ENCODE measurements at places on chromosomes 11 and 22.

GRCh38 chr22:45435544-45436139 is 22.1 kb downstream of the RIBC2 start:
- peak; percentile 39 for DNase-seq

DNA sequence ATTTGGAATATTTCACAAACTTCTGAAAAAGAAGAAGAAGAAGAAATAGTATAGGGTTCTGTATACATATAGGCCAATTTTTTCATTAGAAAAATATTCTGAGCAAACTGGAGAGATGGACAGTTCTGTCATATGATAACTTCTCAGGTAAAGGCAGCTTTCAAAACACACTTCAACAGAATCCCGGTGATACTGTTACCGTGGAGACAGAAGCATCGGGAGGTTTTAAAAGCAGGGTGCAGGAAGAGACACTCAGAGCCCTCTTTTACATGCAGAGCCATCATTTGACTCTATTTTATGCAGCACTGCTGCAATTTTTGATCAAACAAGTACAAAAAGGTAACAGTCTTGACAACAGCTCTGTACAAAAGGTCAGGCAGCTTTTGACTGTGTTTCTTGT is 1785.4 kb downstream of the LRRC4C start:
- DNase-seq: no peak

GRCh38 chr11:132988411-132988810 is 543.9 kb downstream of the OPCML start:
- no peak for DNase-seq

DNA sequence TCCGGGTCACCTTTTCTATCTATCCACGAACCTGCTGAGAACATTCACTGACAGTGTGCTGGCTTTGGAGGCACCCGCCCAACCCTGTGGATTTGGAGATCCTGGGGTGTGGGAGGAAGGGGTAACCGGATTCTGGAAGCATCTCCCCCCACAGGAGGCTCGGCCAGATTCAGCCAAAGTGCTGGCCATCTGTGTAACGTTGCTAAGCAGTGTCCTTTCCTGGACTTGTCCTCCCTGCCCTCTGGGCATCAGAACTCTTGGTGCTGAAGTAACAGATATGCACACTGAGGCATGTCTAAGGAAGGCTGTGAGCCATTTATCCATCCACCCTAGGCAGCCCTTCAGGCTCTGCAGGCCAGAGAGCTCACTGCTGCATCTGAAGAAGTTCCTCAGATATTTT is 85.7 kb downstream of the SNX19 start:
- DNase-seq: no peak

GRCh38 chr11:76085270-76085669 is 121.0 kb downstream of the WNT11 start:
- DNase-seq: no peak

- no peak for DNase-seq
Measured at GRCh38 chr22:39936523-39937145, 23.6 kb upstream of the TMA7B start.

DNA sequence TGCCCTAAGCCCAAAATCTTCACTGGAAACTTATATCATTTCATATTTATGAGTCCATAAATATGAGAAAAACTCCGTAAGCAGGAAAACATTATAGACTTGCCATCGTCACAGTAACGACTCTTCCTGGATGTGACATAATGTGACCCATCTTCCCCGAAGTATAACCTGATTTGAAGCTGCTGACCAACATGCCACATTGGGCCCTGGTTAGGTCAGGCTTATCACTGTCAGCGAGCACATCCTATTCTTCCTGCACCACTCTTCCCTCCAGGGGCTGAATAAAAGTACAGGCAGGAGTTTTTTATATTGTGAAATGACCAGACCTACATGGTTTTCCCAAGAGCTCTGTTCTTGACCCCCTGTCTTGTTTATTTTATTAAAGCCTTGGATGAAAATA is 12.1 kb upstream of the BLID start:
- no peak for DNase-seq

- DNase-seq: no peak
Measured at GRCh38 chr11:134882141-134882540, 470.1 kb upstream of the B3GAT1 start.

DNA sequence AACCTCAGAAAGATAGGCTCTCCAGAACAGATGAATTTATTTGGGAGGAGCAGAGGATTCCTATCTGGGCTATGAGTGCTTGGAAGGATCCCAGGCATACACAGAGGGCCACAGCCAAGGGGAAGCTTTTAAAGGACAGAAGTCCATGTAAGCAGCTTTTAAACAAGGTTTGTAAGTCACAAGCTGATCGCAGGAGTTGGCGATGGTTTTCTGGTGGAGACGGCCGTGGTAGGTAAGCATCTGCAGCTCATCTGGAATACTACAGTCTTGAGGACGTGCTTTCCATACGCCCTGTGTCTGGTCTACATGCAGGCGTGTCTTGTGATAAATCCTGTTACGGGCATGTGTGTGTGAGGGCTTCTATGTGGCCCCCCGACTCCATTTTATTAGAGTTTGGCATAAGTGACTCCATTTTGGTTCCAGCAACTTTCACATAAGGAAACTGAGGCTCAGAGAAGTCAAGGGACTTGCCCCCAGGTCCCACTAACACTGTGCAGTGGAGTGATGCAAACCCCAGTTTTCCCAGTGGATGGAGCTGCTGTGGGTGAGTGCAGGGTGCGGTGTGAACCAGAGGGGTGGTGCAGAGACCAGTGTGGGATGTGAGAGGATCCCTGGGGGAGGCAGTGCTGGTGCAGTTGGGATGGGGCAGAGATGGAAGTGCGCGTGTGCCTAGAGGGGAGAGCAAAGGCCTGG is 11.8 kb upstream of the ACY3 start:
- DNase-seq: no peak

DNA sequence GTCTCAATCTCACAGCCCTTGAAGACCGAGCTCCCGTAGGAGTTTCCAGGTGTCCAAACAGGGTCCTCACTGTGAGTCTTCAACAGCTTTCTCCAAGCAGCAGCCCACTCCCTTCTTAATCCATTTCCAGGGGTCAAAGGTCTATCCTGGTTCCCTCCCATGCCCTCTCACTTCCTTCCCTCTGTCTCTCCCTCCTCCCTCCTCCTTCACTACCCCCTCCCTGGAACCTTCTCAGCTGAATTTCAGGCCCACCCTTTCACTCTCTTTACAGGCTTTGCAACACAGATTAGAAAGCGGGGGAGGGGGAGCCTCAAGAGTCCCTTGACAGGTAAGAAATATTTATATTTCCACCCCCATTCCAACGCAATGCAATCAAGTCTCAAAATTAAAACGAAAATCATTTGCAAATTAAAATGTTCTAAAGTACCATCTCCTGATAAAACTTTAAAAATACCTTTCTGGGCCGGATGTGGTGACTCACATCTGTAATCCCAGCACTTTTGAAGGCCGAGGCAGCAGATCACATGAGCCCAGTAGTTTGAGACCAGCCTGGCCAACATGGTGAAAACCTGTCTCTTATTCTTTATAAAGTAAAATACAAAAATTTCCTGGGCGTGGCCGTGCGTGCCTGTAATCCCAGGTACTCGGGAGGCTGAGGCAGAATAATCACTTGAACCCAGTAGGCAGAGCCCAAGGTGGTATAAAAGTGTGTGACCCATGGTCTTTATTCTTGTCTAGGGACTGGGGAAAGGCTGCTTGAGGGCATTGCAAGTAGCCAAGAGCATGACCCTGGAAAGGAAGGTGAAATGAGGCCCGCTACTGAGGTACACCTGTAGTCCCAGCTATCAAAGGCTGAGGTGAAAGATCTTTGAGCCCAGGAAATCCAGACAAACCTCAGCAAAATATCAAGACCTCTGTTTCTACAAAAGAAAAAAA is 865 bp upstream of the ZNF280A start:
- DNase-seq: no peak

- no peak for DNase-seq
Measured at GRCh38 chr11:43928721-43929120, 13.7 kb upstream of the C11orf96 start.

GRCh38 chr11:9834291-9834690 is 170.4 kb downstream of the SWAP70 start:
- DNase-seq: no peak

GRCh38 chr22:45503816-45504372 is 1.2 kb downstream of the FBLN1 start:
- DNase-seq: no peak

GRCh38 chr11:132311703-132312102 is 941.3 kb downstream of the NTM start:
- DNase-seq: no peak

DNA sequence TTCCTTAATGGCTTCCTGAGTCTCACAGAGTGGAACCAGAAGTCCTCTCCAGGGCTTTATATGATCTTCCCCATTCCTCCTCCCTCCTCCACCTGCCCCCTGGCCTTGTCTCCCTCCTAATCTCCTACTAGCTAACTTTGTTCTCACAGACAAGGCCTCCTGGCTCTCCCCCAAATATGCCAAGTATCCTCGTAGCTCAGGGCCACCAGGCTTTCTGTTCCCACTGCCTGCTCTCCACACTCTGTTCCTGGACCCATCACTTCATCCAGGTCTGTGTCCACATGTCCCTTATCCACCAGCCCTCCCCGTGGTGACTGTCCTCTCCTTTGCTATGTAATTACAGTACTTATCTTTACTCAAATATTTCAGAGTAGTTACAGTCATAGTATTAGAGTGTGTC is 23.2 kb upstream of the LMO1 start:
- DNase-seq: no peak

DNA sequence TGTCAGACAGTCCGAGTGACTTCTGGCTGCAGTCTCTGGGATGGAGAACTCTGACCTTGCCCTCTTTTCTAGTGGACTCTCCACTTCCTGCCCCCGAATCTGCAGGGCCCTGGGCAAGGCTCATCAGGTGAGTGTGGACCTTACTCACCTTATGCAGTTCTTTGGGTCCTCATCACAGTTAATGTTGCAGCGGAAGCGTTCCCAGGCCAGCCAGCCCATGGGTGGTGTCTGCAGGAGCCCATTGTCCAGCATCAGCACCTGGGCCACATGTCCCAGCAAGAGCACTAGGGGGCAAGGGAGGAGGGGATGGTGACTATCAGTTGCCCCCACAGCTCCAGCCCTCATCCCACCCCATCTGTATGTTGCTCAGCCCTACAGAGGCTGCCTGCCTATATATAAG is 2.3 kb downstream of the NAGA start:
- DNase-seq: no peak

GRCh38 chr11:59756845-59757244 is 1.7 kb downstream of the STX3 start:
- peak; percentile 24 for DNase-seq

DNA sequence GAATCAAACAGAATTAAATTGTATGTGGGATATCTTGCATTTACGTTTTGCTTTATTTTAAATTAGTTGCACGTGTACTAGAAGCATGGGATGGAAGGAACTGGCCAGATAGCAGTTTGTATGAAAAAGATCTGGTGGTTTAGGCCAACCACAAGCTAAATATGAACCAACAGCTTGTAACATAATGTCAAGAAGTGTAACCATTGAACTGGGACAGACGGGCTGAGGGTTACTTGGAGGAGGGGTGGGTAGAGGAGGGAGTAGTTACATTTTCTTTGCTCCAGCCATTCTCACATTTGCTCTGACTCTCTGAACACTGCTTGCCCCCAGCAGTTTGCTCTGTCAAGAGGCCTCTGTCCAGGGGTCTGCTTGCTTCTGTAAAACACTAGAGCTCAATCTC is 31.7 kb upstream of the CXCR5 start:
- peak; percentile 8 for DNase-seq

DNA sequence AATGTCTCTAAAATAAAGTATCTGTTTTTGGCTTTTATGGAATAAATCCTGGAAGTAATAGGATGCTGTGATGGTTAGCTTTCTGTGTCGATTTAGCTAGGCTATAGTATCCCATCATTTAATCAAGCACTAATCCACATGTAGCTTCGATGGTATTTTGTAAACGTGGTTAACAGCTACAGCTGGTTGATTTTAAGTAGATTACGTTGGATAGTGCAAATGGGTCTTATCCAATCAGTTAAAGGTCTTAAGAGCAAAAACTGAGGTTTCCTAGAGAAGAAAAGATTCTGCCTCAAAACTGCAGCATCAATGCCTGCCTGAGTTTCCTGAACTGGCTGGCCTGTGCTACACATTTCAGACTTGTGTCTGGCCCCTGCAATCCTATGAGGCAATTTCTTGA is 314.2 kb upstream of the SORL1-AS1 start:
- no peak for DNase-seq

- DNase-seq: peak; percentile 69
Measured at GRCh38 chr11:798093-798713, at the start of gene SLC25A22. TSS of gene SLC25A22 (minus strand) at chr11:798281. CDS start at chr11:795006, 3,275 bp downstream.

DNA sequence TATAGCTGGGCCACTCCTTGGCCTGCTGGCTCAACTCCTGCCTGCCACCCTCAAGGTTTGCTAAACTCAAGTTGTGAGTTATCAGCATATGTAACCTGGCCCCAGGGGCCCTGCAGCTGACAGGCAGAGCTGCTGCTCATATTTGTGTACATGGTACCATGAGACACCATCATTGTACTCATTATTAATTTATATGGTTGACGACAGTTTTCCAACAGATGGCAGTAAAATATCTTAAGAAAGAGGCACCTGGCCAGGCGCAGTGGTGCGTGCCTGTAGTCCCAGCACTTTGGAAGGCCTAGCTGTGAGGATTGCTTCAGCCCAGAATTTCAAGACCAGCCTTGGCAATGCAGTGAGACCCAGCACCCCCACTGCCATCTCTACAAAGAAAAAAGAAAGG is 11.4 kb upstream of the DENND5A start:
- no peak for DNase-seq

- no peak for DNase-seq
Measured at GRCh38 chr11:45929486-45930030, 7.1 kb downstream of the LARGE2 start.

GRCh38 chr11:65300621-65301275 is 13.9 kb upstream of the CDC42EP2 start:
- no peak for DNase-seq

GRCh38 chr11:65133724-65134123 is 595 bp downstream of the SYVN1 start:
- no peak for DNase-seq

GRCh38 chr11:3043315-3043871 is 13.8 kb downstream of the CARS1 start:
- no peak for DNase-seq

DNA sequence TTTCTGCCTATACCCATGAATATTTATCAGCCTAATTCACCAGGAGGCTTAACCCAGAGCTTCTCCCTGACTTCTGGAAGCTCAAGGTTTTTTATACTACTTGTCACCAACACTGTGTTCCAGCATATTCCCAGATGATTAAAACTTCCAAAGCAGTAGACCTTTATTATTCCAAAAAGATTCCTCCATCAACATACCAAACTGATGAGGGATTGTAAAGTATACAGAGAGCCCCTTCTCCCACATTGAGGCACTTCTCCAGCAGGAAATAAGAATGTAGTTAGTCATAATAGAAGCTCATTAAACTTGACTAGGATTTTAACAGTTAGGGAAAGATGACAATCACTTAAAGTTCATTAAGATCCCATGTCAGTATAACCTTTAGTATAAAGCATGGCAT is 51.4 kb upstream of the CEP126 start:
- no peak for DNase-seq
